C1 segment of cervical spinal cord (tissue), 14 donors: ENCODE measurements at places on chromosomes 3 and 15.

DNA sequence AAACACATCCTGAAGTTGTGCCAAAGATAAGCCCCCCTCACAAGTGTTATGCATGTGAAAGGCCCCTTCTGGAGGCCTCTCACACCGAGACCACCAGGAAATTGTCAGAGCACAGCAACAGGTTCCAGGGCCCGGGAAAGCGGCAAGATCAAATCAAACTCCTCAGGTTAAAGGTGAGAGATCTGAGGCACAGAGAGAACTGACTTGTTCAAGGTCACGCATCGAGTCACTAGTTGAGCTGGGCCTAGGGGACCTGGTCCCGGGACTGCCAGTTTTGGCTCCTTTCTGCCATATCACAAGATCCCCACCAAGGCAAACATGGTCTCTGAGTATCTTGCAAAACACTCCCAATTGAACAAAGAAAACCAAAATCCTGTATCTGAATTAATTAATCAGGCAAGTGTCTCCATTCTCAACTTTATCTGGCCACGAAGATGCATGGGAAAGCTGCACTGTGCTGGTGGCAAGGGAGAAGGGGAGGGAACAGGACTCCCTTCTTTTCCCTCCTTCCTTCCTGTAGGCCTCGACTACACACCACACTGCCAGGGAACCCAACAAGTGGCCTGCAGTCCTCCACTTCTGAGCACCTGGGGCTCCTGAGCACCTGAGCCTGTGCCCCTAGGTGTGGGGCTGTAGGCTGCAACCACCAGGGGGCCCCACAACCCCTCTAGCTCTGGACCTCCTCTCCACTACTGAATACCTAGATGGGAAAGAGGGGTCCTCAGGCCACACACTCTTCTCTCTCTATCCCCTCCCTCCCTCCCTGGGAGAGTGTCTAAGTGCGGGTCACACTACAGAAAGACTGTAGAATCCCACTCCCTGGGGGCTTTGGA is 37.3 kb downstream of the ANP32A start:
- no peak for DNase-seq

- DNase-seq: no peak
Measured at GRCh38 chr3:52346623-52347530, 30.8 kb downstream of the DNAH1 start.

GRCh38 chr3:114687151-114687550 is 393.3 kb downstream of the TIGIT start:
- DNase-seq: no peak

- no peak for DNase-seq
Measured at GRCh38 chr3:144085964-144086363, 114.3 kb downstream of the DIPK2A start.

DNA sequence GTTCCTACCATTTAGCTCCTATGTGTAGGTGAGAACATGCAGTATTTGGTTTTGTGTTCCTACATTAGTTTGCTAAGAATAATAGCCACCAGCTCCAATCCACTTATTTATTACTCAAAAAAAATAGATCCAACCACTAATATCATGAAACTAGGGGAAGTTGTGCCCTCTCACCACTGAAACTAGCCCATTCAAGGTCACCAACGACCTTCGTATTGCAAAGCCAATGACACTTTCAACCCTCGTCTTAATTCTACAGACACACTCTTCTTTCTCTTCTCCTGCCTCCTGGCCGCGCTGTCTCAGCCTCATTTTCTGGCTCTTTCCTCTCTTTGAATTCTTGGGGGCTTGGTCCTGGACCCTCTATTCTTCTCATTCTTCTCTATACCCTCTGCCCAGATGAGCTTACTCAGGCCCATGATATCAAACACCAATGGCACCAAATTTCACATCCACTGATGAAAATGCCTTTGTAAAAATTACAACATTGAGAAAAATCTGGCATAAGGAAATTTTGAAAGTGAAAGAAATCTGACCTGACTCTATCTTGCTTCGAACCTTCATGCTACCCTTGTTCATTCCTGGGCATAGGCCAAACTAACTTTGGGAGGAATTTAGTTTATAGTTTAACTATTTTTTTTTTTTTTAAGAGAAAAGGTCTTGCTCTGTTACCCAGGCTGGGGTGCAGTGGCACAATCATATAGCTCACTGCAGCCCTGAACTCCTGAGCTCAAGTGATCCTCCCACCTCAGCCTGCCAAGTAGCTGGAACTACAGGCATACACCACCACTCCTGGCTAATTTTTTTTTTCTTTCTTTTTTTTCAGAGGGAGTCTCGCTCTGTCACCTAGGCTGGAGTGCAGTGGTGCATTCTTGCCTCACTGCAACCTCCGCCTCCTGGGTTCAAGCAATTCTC is 25.4 kb upstream of the LIMD1 start:
- DNase-seq: no peak
